Activated B cell treated with CpG ODN at 0.5 μM for 24 hours (primary cell): ENCODE measurements at places on chromosomes 16 and 17. TPM values are rescaled to one million over a fixed set of nuclear protein-coding genes. Genes with fewer than 3 reads are reported as not detected.

The EFCAB5 gene
- total RNA-seq: 1.9 TPM in 2 replicates

The PMFBP1 gene
- 5.7 and 5.9 TPM in 2 replicates for total RNA-seq

The NPIPB4 gene
- 391 and 546 TPM in 2 replicates for total RNA-seq

The TBC1D3G gene
- total RNA-seq: not detected in 2 replicates

The CCL17 gene
- 6.7 and 7.0 TPM in 2 replicates for total RNA-seq

The ADAM11 gene
- 0.09 and 0.10 TPM in 2 replicates for total RNA-seq

The TM4SF5 gene
- not detected in 2 replicates for total RNA-seq
